ENCODE measurements at places on chromosomes 5 and 9.
A peak's percentile ranks its signal among the peaks of the same experiment; 100 is the strongest.

DNA sequence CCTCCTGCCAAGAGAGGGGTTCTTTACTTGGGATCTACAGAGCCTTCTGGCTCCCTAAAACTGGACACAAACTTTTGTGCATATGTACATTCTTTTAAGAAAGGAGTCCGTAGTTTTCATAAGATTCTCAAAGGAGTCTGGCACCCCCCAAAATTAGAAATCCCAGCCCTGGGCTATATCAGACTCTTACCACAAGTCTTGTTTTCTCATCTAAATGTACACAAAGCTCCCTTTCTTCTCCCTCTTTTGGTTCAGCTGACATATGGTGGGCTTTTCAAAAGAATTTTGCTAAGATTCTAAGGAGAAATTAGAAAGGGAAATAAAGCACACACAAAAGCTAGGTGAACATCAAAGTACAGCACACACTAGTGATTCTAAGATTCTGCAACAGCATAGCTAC, 114.4 kb downstream of the ENC1 start:
- no peak for DNase-seq

- no peak for DNase-seq
Measured at GRCh38 chr9:36426945-36427344, 26.9 kb upstream of the RNF38 start.

DNA sequence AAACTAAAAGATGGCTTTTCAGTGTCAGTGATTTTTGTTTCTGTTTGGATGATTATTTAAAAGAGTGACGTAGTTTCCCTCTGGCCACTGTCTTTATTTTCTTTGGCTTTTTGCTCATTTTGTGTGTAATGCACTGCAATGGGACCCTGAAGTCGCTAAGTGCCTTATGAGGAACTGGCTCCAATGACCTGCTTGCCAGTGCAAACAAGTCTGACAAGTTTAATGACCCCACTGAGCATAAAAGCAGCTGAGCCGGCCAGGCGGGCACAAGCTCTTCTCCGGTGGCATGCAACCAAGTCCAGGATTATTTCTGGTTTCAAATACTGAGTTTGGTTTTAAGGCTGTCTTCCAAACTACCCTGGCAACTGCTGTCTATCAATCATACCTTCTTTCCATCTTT, 15.6 kb upstream of the GNA14 start:
- DNase-seq = no peak

- no peak for DNase-seq
Measured at GRCh38 chr9:132791699-132792240, 86.3 kb downstream of the AK8 start.

DNA sequence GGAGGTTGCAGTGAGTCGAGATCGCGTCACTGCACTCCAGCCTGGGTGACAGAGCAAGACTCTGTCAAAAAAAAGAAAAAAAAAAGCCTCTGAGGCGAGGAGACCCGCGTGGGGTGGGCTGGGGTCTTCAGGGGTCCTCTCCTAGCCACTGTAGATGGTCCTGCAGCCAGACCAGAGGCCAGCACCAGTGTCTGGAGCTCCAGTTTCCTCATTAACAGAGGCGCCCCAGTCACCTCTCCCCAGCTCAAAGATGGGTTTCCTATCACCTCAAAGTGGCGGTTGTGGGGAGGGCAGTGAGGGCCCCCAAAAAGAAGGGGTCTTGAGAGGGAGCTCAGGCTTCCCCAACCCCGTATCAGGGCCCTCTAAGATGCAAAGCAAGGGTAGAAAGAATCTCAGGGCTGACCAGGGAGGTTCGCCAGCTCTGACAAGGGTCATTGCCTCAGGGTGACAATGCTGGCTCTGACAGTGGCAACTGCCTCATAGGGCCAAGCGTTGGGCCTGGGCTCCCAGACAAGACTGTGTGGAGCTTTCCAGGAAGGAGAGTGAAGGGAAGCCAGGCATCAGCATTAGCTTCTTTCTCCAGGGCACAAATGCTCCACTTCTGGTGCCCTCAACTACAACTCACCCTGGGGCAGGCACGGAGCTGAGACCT, 15.0 kb downstream of the STK10 start:
- DNase-seq = no peak

- DNase-seq = no peak
Measured at GRCh38 chr9:125784286-125785049, 37.3 kb downstream of the PBX3 start.

DNA sequence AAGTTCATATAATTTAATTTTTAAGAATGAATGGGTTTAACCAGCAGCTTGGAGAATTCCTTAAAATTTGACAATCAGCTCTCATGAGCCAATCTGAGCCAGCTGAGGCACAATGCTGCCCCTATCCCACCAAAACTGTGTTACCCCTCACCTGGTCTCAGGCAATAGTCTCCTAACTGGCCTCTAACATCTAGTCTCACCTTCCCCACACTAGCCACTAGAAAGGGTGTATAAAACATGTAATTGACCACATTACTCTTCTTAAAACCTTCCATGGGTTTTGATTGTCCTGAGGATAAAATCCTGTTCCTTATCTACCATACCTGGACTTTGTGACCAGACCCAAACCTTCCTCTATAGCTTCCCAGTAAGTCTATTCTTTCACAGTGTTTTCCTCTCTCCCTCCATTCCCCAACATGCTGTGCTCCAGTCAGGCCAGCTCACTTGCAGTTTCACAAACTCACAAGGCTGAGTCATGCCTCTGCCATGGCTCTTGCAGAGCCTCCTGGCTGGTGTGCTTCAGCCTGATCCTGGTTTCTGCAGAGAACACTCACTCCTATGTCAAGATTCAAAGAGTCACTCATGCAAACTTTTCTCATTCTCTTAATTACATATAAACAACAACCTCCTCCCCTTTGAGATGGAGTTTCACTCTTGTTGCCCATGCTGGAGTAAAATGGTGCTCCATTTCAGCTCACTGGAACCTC, 16.0 kb upstream of the ZCCHC7 start:
- peak; percentile 4 for DNase-seq

DNA sequence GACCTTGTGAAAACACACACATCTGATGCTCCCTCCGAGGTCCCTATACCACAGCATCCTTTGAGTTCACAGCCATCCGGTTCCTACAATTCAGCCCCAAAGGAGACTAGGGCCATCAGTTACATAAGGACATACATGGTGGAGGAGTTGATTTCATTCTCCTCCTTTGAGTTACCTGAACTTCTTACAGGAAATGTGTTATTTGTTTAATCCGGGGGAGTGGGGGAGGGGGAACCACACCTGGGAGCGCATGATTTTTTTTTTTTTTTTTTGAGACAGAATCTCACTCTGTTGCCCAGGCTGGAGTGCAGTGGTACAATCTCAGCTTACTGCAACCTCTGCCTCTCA, 30.7 kb downstream of the SEMA4D start:
- no peak for DNase-seq
